ENCODE measurements at places on chromosomes 6 and 20. TPM values are rescaled to one million over a fixed set of nuclear protein-coding genes. Genes with fewer than 3 reads are reported as not detected.

Gene GCNT2
- 2.4 TPM for polyA plus RNA-seq

GRCh38 chr6:140276719-140277118 is 902.3 kb upstream of the CITED2 start:
- no peak for DNase-seq

Gene CFAP206
- polyA plus RNA-seq = not detected

Gene GTF3C6
- polyA plus RNA-seq = 100 TPM

GRCh38 chr20:36084897-36085613 is 69.5 kb upstream of the EPB41L1 start:
- no peak for DNase-seq

Gene TUBB1
- polyA plus RNA-seq = not detected

GRCh38 chr6:140970485-140970884 is 1162.2 kb upstream of the GJE1 start:
- no peak for DNase-seq

Gene POU5F1
- polyA plus RNA-seq = 1.6 TPM

Gene PSMB8
- polyA plus RNA-seq = 199 TPM

GRCh38 chr6:20312606-20313005 is 89.1 kb upstream of the E2F3 start:
- DNase-seq = no peak

- DNase-seq = no peak
Observed at GRCh38 chr6:52536424-52536916, 40.4 kb downstream of the TRAM2 start.
